ENCODE measurements at places on chromosomes 12 and 14.

GRCh38 chr12:95974358-95974757 lies 21.8 kb downstream of the HAL start:
- no peak for DNase-seq

GRCh38 chr14:23829736-23830471 lies 123.7 kb upstream of the DHRS4 start:
- DNase-seq: no peak

GRCh38 chr14:95300002-95300696 lies 19.6 kb downstream of the CLMN start:
- no peak for DNase-seq

DNA sequence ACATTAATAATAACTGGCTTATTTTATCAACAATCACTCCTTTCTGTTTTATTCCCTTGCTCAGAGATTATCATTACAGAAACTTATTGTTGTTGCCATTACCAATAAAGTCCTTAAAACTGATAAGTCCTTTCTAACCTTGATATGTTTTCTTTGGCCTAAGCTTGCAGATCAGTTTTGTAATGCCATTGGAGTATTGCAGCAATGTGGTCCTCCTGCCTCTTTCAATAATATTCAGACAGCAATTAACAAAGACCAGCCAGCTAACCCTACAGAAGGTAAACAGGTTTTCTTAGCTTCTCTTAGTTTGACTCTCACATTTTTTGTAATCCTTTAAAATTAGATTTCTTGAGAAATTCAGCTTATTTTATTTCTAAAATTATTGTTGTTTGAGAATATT lies 3.9 kb downstream of the MED21 start:
- no peak for DNase-seq

GRCh38 chr12:62689042-62689839 lies 222.6 kb downstream of the MON2 start:
- no peak for DNase-seq

DNA sequence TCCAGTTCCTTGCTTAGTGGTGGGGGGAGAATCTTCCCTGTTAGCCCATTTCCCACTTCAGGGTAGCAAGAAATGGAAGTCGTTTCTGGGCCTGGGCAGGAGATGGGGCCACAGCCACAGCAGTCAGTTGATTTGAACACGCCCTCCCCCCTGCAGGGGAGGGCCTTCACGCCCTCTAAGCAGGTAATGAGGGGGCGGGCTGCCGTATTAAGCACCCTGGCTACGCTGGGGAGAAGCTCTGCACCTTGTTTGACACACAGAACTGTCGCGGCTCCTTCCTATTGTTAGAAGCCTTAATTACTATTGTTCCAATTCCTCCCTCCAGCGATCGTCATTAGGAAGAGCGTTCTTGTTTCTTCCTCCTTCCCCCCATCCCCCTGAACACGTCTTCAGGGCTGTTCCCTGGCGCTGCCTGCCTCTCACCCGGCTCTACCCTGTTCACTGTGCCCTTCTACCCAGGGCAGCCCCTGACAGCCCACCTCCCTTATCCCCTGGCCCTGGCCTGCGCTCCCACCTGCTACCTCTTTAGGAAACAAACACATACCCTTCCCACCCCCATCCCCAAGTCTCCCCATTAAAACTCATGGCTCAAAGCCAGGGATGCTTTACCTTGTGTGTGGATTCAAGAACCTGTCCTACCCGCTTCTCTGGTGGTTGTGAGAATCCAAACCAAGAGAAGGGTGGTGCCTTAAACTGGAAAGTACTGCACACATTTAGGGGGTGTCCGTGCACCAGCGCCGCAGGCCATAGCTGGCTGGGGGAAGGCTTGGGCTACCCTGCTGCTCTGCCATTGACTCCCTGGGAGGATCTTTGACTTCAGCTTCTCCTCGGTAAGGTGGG lies 137.6 kb downstream of the TSPAN9 start:
- DNase-seq: no peak

DNA sequence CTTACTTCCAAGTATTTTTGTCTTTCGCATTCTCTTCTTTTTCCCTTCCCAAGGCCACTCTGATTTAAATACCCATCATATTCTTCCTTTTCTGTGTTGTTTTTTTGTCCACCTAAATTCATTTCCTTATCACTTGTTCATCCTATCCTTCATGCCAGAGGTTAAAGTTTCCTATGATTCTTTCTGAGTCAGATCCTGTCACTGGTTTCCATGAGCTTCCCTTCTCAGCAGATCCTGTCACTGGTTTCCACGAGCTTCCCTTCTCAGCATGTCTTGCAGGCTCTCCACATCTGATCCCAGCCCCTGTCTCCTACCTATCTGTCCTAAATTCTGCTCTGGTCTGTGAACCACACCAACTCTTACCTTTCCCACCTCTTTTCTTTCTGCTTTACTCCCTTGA lies 311.8 kb upstream of the RGS6 start:
- no peak for DNase-seq

- no peak for DNase-seq
Measured at GRCh38 chr12:18165422-18165871, 75.5 kb upstream of the RERGL start.

DNA sequence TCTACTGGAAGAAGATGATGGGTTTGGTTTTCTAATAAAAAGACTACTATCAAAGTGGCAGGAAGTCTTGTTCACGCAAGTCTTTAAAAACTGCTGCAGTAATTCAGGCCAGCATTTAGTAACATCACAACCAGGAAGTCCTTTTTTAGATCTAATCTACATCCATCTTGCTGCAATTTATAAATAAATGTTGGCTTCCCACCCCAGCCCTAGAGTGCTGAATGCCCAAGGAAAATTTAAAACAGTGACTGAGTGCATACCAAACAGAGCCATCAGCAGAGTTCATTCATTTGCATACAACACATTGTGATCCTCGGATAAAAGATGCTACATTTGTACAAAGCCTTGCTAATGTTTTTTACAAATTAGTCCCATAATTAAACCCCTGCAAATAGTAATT lies 72.1 kb downstream of the PHLDA1 start:
- DNase-seq: no peak

DNA sequence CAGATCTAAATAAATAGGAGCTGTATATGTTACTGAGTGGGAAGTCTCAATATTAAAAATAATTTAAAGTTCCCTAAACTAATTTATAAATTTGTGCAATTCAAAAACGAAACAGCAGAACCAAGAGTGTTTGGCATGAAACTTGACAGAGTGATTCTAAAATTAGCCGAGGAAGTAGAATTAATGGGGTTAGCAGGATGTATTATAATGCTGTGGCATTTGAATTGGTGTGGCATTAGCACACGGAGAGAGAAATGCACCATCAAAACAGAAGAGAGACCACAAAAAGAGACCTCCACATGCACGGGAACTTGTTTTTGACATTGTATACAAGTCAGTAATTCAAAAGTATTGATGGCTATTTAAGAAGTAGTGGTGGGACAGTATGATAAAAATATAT lies 366.0 kb upstream of the RGS6 start:
- DNase-seq: no peak

Data from central memory CD4-positive, alpha-beta T cell (primary cell).